ENCODE measurements at places on chromosomes 4 and X. TPM values are rescaled to one million over a fixed set of nuclear protein-coding genes. Genes with fewer than 3 reads are reported as not detected.

DNA sequence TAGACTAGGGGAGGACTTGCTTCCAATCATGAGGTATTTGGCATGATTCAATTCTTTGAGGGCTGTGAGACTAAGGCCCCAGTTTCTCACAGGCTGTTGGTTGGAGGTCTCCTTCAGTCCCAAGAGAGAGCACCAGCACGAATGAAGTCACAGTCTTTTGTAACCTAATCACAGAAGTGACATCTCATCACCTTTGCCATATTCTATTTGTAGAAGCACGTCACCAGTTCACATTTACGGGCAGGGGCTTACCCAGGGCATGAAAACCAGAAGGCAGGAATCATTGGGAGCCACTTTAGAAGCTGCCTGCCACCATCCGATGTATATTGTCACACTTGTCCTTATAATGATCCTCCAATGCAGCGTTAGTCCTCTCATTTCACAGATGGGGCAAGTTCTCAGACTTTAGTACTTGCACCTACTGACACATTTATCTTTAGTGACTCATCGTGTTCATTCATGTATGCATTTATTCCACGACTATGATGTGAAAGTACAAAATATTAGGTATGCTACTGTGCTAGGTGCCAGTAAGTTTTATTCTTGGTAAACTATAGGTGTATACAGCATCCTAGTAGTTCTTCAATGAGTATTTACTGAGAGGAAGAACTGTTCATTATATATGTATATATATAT lies 163.8 kb upstream of the PGRMC2 start:
- H3K27ac ChIP-seq: no peak overlapping the region
- peaks cover 20% of the 10 kb centered on the region for H3K4me1 ChIP-seq
- no peaks in the 10 kb centered on the region for H3K27me3 ChIP-seq
- no peak for DNase-seq
- H3K36me3 ChIP-seq: no peaks in the 10 kb centered on the region
- no peak overlapping the region for H3K4me3 ChIP-seq

- DNase-seq: no peak
- no peak overlapping the region for H3K4me3 ChIP-seq
- H3K27me3 ChIP-seq: peaks cover 10% of the 10 kb centered on the region
- H3K27ac ChIP-seq: no peak overlapping the region
- H3K36me3 ChIP-seq: no peaks in the 10 kb centered on the region
- peaks cover 6% of the 10 kb centered on the region for H3K4me1 ChIP-seq
These were observed 337.8 kb upstream of the NOCT start for GRCh38 chr4:138677748-138678147.

DNA sequence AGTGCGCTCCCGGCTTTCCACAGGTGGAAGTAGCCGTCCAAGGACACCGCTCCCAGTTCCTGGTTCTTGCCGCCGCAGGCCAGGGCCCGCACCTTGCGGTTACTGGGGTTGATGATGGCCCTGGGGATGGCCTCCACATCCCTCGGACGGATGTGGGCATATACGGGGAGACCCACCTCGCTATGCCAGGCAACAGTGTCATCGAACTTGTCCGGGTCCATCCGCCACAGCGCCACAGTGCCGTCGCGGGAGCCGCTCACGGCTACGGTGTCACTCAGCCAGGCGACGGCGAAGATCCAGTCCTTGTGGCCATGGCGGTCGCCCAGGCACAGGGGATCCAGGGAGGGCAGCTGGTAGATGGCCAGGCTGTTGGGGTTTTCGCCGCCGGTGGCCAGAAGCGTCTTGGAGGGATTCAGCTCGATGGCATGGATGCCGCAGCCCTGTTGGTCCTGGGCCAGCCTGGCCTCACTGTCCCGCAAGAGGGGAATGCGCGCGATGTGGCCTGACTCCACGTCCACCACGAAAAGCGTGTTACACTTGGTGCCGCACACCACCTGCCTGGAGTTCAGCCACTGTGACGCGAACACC lies 795 bp downstream of the DCAF12L1 start:
- H3K27ac ChIP-seq: no peak overlapping the region
- no peak for DNase-seq
- peaks cover 3% of the 10 kb centered on the region for H3K4me1 ChIP-seq
- no peaks in the 10 kb centered on the region for H3K27me3 ChIP-seq

DNA sequence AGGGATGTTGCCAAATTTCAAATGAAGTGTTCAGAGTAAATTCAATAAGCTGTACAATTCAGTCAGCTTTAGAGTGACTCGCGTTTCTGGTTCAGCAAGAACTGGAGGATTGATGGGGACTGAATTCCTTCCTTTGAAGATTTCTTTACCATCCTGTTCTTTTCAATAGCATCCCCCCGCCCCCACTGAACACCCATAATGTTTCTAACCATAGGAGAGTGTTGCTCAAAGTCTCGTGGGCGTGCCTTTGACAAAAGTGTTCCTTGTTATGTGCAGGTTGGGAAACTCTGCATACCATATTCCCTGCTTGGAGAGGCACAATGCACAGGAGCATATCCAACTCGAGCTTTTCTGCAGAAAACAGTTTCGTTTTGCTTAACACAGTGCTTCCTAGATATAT lies 323.5 kb upstream of the CASK start:
- H3K4me3 ChIP-seq: peak overlapping the region; percentile 48
- no peaks in the 10 kb centered on the region for H3K36me3 ChIP-seq
- no peaks in the 10 kb centered on the region for H3K4me1 ChIP-seq
- no peak overlapping the region for H3K27ac ChIP-seq
- DNase-seq: peak; percentile 49
- H3K27me3 ChIP-seq: peaks cover 72% of the 10 kb centered on the region

DNA sequence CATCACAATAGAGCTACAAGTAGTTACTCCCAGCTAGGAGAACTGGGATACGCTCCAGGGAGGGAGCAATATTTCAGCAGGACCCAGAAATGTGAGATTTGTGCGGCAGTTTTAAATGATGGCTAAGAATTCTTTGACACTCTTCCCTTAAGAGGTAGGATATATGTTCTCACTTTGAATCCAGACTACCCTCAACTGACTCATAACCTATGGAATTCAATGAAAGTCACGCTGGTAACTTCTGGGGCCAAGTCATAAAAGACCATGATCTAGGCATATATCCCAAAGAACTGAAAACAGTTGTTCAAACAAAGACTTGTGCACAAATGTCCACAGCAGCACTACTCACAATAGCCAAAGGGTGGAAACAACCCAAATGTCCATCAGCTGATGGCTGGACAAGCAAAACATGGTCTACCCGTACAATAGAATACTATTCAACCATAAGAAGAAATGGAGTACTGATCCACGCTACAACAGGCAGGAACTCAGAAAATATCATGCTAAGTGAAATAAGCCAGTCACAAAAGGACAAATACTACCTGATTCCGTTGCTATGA lies 10.5 kb downstream of the CD99L2 start:
- no peak overlapping the region for H3K27ac ChIP-seq
- DNase-seq: peak; percentile 44
- no peaks in the 10 kb centered on the region for H3K36me3 ChIP-seq
- H3K27me3 ChIP-seq: no peaks in the 10 kb centered on the region

DNA sequence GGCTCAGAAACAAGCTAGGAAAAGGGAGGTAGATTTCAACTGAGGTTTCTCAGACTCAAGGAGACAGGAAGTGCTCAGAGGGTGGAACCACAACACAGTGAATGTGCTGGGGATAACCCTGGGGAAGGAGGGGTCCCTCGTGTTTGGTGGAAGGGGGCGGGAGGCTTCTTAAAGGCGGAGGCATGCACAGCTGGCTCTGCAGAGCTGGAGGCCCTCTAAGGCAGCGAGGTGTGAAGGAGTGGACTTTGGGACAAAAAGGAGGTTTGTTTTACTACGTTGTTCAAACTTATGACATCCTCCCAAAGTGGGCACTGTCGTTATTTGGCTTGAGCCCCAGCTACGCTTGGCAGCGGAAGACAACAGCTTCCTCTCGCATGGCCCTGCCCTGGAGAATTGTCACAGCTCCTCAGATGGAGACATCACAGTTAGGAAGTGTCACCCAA lies 21.7 kb upstream of the MTM1 start:
- DNase-seq: no peak
- peaks cover 11% of the 10 kb centered on the region for H3K4me1 ChIP-seq
- H3K27ac ChIP-seq: no peak overlapping the region
- peaks cover 11% of the 10 kb centered on the region for H3K27me3 ChIP-seq
- no peak overlapping the region for H3K4me3 ChIP-seq

DNA sequence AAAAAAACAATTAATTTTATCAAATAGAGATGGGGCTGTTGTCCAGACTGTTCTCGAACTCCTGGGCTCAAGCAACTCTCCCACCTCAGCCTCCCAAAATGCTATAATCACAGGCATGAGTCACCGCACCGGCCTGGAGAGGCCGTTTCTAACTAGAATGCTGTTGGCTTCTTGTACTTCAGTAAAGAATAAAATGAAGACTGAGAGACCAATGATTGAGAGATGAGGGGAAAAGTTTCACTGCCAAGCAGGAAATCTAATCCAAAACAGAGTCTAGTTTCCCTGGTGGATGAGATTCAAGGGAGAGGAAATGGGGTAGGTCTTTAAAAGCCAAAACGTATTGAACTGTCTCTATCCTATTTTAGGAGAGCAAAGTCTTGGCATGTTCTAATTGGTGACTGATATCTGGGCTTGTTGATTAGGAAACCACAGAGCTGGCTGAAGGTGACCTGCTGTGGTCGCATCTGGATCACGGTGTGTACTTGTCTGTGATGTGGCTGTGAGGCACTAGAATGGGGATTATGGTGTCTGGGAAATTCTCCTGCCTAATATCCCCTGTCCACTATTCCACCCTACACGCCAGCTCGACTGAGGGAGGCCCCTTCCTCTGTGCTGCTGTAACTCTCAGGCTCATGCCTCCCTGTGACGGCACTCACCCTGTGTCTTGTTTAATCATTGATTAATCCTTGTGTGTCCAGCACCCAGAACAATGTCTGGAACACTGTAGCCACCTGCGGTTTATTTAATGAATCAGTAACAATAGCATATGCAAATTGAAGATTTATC lies 15.0 kb upstream of the TRIM2 start:
- H3K27me3 ChIP-seq: no peaks in the 10 kb centered on the region
- no peak for DNase-seq
- H3K36me3 ChIP-seq: no peaks in the 10 kb centered on the region
- peaks cover 8% of the 10 kb centered on the region for H3K4me1 ChIP-seq

DNA sequence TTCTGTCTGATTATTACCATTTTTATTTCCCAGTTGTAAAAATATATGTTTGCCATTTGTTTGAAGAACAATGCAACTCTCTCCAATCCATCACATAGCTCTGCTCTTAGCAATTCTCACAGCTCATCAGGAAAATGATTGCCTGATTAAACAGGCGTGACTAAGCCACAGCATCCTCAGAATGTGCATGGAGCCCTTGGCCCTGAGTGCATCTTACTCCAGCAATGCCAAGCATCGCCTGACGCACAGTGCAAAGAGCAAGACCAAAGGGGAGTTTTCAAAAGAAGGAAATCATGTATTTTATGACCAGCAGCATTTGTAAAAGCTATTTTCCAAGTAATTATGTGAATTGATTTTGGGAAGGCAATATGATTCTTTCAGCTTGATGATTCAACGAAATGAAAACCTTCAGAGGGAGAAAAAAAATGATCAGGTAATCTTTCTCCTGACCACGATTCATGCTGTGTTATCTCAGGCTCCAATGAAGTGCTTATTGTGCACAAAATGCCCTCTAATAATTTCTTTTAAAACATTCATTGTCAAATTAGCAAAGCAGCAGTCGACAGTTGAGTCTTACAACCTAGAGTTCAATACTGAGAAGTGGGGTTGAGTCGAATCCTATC lies 138.0 kb upstream of the FAM9B start:
- no peaks in the 10 kb centered on the region for H3K4me1 ChIP-seq
- no peaks in the 10 kb centered on the region for H3K27me3 ChIP-seq
- DNase-seq: no peak
- H3K27ac ChIP-seq: no peak overlapping the region
- H3K4me3 ChIP-seq: no peak overlapping the region

DNA sequence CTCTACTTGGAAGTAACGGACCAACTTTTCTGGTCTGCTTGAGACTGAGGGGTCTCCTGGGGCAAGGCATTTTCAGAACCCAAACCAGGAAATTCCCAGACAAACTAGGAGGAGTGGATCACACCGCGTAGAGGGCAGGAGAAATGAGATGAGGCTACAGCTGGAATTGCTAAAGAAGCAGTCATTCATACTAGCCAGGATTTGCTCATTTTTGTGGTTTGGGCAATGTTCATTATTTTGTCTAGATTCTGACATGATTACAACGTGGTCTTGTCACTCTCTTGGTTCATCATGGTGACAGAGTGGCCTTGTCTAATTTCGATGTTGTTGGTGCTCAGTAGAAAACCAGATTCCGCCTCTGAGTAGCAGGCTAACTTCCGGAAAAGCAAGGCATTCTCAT lies 63.2 kb downstream of the BANK1 start:
- no peak overlapping the region for H3K4me3 ChIP-seq
- H3K4me1 ChIP-seq: no peaks in the 10 kb centered on the region
- DNase-seq: no peak

GRCh38 chr4:108589961-108590360 lies 30.4 kb upstream of the RPL34 start:
- peaks cover 24% of the 10 kb centered on the region for H3K4me1 ChIP-seq
- H3K27me3 ChIP-seq: no peaks in the 10 kb centered on the region
- H3K36me3 ChIP-seq: no peaks in the 10 kb centered on the region
- H3K4me3 ChIP-seq: no peak overlapping the region
- no peak overlapping the region for H3K27ac ChIP-seq

- peaks cover 42% of the 10 kb centered on the region for H3K27me3 ChIP-seq
- no peaks in the 10 kb centered on the region for H3K36me3 ChIP-seq
- H3K4me3 ChIP-seq: no peak overlapping the region
- no peak overlapping the region for H3K27ac ChIP-seq
- H3K4me1 ChIP-seq: peaks cover 5% of the 10 kb centered on the region
These were observed 94.3 kb downstream of the HPRT1 start for GRCh38 chrX:134554291-134554690.

DNA sequence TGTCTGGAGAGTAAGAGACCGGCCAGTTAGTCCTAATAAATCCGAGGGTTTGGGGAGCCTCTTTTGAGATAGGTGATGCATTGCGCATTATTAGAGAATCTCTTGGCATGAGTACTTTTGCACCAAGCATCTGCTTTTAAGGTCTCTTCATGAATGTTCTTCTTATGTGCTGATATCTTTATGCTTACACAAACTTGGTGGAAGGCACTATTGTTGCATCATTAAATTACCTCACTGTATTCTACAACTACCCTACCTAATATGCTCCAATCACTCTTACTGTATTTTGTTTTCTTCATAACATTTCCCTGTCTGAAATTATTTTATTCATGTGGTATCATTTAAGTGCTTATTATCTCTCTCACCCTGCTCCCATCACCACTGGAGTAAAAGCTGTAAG lies 151.6 kb downstream of the PALLD start:
- H3K27me3 ChIP-seq: no peaks in the 10 kb centered on the region
- H3K4me3 ChIP-seq: no peak overlapping the region
- H3K27ac ChIP-seq: no peak overlapping the region
- no peak for DNase-seq
- peaks cover 14% of the 10 kb centered on the region for H3K4me1 ChIP-seq
- no peaks in the 10 kb centered on the region for H3K36me3 ChIP-seq

- H3K27me3 ChIP-seq: no peaks in the 10 kb centered on the region
- no peaks in the 10 kb centered on the region for H3K4me1 ChIP-seq
- no peak overlapping the region for H3K4me3 ChIP-seq
- no peak for DNase-seq
- H3K27ac ChIP-seq: no peak overlapping the region
- H3K36me3 ChIP-seq: no peaks in the 10 kb centered on the region
These were observed 28.1 kb downstream of the KLHL8 start for GRCh38 chr4:87192145-87192919.

The HHIP gene
- total RNA-seq: 0.12 TPM

The GPR82 gene
- total RNA-seq: not detected

The TMEM154 gene
- 37.9 TPM for total RNA-seq

The NWD2 gene
- total RNA-seq: not detected

The CLGN gene
- total RNA-seq: 10.7 TPM

The FAM47C gene
- not detected for total RNA-seq
